ENCODE measurements at places on chromosomes 4 and X.

- DNase-seq = no peak
Observed at GRCh38 chrX:2584251-2585157, 83.7 kb upstream of the DHRSX start.

GRCh38 chr4:123478859-123479345 lies 82.3 kb downstream of the SPRY1 start:
- DNase-seq = no peak

GRCh38 chr4:41169256-41169800 lies 45.0 kb downstream of the APBB2 start:
- DNase-seq = no peak

GRCh38 chr4:155784637-155785036 lies 25.8 kb downstream of the GUCY1B1 start:
- no peak for DNase-seq

GRCh38 chrX:36963069-36963808 lies 44.9 kb upstream of the FAM47C start:
- no peak for DNase-seq

GRCh38 chrX:114065577-114066223 lies 518.2 kb upstream of the HTR2C start:
- DNase-seq = no peak
